ENCODE measurements at places on chromosomes 11 and 22. TPM values are rescaled to one million over a fixed set of nuclear protein-coding genes. Genes with fewer than 3 reads are reported as not detected.

DNA sequence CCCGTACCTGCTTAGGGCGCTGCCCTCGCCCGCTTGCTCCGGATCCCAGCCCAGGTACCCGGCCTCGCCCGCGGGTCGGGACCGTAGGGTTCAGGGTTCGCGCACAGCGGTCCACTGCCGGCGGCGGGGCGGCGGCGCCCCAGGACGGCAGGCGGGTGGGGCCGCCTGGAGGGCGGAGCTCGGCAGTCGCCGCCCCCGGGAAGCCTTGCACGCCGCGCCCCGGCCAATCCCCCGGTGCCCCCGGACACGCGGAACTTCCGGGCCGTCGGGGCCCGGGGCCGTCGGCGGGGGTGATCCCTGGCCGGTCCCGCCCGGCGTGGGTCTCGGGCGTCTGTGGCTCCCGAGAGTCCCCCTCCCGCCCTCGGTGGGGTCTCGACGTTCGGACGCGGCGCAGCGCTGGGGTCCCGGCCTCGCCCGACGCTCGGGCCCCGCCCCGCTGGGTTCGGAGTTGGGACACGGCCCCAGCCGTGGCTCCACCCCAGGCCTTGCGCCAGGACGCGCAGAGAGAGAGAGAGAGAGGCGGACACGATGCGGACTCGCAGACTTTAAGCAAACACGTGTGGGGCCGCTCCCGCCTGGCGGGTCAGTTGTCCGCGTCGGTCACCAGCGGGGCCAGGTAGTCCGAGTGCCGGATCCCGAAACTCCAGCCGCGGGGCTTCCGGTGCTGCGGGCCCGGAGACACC is at the start of gene TYMP:
Gene TYMP, minus strand, starts transcription at position 116 of the 683 bp plus-strand sequence. CDS start 303 bp downstream, outside the sequence.
- peak; percentile 58 for DNase-seq

DNA sequence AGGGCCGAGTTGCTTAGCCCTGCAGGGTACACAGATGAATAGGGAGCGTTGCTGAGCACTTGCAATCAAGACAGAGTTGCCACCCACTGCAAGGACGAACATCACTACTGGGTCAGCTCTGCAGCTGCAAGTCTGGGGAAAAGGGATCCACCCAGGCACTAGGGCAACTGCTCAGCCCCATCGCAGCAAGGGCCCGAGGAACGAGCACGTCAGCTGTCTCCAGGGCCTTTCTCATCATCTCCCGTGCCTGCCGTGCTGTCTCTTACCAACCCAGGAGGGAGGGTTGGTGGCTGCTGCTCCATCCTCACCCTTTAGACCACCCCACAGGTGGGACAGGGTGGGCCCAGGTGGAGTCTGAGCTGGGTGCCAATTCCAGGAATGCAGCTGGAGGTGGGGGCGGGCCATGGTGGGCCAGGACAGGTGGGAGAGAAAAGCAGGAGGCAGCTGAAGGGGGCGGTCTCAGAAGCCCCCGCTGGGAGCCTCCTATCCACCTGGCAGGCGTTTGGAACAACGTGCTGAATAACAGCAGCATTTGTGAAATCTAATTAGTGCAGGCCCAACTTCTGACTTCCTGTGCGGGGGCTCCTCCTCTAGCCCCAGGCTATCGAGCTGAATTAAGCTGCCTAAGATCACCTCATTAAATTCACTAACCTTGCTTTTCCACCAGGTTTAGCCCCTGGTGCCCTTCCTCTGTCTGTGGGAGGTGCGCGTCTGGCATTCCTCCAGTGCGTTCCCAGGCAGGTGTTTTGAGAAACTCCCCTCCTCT is 252.5 kb downstream of the ST3GAL4 start:
- no peak for DNase-seq

DNA sequence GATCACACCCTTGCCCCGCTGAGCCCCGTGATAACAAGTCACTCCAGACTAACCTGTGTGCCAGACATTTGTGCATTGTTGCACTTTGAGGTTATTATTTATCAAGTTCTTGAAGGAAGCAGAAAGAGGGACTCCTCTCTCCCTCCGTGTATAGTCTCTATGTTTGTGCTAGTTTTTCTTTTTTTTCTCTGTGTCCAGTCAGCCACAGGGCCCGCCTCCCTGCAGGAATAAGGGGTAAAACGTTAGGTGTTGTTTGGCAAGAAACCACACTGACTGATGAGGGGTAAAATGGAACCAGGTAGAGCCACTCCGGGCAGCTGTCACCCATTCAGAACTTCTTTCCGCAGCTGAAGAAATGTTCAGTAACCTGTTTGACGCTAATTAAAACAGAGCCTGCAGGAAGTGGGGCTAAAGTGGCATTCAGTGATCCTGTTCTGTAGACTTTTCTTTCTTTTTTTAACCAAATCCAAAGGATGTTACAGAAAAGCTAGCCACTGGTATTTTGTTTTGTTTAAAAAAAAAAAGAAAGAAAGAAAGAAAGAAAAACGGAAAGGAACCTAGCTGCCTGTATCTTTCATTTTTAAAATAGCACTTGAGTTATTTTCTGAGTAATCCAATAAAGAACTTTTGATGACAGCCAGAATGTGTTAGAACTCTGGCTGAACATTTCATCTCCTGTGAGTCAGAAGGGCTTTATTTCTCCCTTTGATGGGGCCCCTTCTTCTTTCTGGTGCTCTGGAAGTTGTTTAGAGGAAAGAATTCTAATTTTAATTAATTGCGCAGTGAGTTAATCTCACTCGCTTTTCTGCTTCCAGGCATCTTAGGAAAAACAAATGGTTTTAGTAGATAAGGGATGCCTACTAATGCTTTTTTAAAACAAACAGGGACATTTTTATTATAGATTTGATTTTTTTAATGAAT is 58.2 kb downstream of the COMMD9 start:
- no peak for DNase-seq

DNA sequence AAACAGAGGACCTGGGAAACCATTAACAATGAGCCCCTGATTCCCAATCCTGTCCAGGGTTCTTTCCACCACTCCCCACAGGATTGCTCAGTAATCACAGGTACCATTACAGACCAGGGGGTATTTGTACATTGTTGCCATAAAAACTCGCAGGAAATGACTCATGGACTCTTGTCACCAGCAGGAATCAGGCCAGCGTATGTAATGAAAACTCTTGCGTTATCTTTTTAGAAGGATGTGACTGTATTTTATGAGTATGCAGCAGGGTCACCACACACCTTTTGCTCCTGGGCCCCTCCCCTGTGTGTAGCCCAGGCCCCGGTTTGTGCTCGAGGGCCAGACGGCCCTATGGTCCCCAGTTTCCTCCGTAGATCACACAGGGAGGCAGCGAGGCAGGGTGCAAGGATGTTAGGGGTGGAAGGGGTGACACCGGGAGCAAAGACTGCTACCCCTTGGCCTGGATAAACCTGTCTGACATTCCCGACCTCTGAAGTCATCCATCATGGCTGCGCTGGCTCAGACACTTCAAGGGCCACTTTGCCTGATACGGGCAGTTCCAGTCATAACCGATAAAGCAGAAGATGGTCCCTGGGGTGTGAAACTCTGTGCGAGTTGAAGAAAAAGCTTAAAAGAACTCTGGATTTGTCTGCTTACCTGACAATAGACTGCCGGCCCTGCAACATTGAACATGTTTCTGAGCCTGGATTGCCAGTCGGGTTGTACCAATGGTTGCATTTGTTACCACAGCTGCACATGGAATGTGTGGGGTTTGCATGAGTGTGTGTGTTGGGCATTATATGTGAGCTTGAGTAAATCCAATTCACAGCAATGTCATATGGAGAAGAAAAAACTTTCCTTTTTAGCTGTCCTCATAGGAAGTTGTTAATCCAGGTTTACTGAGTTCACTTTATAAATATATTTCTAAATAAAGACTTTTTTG is 56.9 kb downstream of the MICAL2 start:
- DNase-seq: no peak

- no peak for DNase-seq
Measured at GRCh38 chr11:38282718-38283117, 1684.7 kb upstream of the RAG2 start.

GRCh38 chr11:35812828-35813227 is 131.0 kb upstream of the LDLRAD3 start:
- peak; percentile 40 for DNase-seq

- no peak for DNase-seq
Measured at GRCh38 chr11:30451167-30451566, 128.3 kb downstream of the ARL14EP start.

GRCh38 chr11:120633616-120634393 is 122.3 kb downstream of the GRIK4 start:
- no peak for DNase-seq

- DNase-seq: peak; percentile 52
Measured at GRCh38 chr22:31753005-31753633, 700 bp upstream of the DEPDC5 start.

- no peak for DNase-seq
Measured at GRCh38 chr22:22759371-22759770, 115.0 kb downstream of the GGTLC2 start.

PARVA gene
- polyA plus RNA-seq: 126 TPM

PARVG gene
- polyA plus RNA-seq: 2.9 TPM

GRCh38 chr22:33883961-33884808 is 36.1 kb downstream of the LARGE1 start:
- no peak for DNase-seq

THOC5 gene
- polyA plus RNA-seq: 33.5 TPM

GRCh38 chr11:95360377-95361075 is 129.5 kb upstream of the SESN3 start:
- DNase-seq: no peak

C11orf16 gene
- not detected for polyA plus RNA-seq

DNA sequence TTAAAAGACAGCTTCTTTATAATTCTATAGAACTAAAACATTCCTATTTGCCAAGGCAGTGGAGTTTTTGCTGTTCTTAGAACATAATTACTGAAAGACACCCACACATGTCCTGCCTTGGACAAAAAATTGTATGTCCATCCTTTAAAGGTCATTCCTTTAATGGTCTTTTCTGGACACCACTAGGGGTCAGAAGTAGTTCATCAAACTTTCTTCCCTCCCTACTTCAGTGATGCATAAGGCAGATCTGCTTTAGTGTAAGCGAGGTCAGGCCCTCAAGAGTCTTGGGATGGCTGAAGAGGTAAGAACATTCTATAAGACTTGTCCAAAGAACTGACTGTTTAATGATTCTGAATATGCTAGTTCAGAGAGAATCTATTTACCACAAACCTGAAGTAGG is 4.3 kb upstream of the OR51V1 start:
- no peak for DNase-seq

GRCh38 chr22:39731881-39732555 is 161.5 kb downstream of the CACNA1I start:
- DNase-seq: no peak

MED19 gene
- 19.8 TPM for polyA plus RNA-seq

DNA sequence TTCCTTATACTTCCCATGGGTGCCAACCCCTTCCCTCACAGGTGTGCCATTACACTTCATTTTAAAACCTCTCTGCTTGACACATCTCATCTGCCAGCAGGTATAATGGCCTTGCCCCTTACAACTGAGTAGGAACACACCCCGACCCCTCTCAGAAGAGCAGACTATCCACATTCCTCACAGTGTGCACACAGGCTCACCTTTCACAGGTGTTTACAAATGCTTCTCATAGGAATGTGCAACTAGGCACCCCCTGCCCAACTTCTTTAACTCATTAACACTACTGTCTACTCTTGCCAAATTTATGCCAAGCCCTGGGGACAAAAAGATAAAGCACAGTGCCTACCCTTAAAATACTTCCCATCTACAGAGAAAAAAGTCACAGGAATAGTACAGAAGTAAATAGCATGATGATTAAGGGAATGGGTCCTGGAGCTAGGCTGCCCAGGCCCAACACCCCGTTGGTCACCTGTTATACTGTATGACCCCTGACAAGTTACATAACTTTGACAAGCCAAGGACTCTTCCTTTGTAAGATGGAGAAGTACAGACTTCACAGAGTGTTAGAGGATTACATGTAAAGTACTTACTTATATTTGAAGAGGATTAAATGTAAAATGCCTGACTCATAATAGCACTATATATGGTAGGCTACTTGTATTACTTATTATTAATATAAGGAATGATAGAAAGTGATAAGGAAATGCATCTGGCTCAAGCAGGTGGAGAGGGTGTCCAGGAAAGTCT is 15.2 kb downstream of the TRIM3 start:
- no peak for DNase-seq

DNA sequence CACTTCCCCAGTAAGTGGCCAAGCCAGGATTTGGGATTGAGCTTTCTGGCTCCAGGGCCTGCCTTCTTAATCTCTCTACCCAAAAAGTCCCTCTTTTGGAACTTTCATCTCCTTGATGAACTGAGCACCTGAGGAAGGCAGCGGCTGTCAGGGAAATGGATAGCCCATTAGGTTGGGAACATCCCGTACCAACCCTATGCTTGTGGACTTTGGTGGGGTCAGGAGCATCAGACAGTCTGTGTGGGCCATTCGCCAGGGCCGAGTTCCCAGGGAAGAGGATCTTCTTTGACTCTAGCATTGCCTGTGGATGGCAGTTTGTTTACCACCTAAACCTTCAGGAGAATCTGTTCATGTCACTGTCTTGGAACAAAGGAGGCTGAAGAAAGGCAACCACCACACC is 30.2 kb downstream of the ARHGEF17 start:
- DNase-seq: no peak

SLC6A5 gene
- polyA plus RNA-seq: 0.12 TPM

SIAE gene
- polyA plus RNA-seq: 18.8 TPM

DNA sequence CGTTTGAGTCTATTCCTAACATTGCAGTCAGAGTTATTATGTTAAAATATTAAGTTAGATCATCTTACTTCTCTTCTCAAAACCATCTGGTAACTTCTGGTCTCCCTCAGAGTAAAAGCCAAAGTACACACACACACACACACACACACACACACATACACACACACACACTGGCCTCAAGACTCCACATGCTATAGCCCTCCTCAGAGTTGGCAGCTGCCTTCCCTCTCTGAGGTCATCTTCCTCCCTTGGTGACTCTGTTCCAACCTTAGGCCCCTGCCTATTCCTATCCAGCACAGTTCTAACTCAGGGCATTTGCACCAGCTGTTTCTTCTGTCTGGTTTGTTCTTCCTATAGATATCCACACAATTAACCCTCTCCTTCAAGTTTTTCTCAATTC is 272.0 kb upstream of the SESN3 start:
- peak; percentile 36 for DNase-seq

DNA sequence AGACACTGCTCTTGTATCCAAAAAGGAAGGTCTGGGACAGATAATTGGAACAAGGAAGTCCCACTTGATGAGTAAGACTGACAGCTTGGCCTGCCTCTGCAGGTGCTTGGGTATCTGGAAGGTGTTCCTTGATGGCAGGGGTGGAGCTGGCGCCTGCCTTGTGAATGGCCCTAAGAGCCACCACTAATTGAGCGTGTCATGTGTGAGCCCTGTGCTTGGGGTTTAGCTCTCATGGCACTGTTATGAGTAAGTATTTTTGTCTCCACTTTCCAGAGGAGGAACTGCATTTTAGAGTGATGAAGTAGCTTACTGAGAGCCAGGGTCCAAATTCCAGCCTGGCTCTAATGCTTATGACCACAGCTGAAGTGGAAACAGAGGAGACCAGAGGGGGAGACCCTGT is 71.2 kb upstream of the NECTIN1 start:
- DNase-seq: no peak

MOV10L1 gene
- polyA plus RNA-seq: 1.6 TPM

DNA sequence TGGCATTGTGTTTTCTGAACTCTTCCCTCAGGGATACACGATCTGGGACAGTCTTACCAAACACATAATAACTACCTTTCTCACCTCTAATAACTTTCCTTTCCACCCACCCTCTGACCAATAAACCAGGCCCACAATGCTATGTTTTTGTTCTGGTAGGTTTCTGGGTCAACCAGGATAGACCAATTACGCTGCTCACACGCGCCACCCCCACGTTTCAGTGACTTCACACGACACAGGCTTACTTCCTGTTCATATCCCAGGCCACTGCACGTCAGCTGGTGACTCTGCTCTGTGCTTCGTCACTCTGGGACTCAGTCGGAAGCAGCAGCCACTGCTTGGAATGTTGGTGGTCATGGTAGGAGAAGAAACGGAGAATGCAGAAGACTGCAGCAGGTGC is 2.5 kb downstream of the KRTAP5-4 start:
- DNase-seq: no peak

- no peak for DNase-seq
Measured at GRCh38 chr11:130766650-130767565, 149.4 kb downstream of the SNX19 start.

PTGDR2 gene
- polyA plus RNA-seq: 0.07 TPM

Data from ovary (tissue), 10 donors.